ENCODE measurements at places on chromosomes 2 and 18.

DNA sequence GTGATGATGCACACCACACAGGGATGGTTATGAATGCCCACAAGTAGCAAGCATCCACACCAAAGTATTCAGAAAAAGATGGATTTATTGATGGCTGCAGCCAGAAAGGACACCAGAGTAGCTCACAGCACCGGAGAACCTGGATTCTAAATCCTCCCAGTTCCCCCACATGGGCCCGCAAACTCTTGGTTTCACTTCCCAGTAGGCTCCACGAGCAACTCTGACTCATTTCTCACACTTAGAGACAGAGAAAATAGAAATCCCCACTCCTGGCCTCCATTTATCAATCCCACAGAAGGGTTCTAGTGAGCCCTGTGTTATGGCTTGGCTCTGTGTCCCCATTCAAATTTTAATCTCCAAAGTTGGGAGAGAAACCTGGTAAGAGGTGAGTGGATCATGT is 426.7 kb upstream of the MYT1L start:
- peak; percentile 84 for DNase-seq

- DNase-seq, result no peak
Observed at GRCh38 chr2:37421686-37422085, 77.3 kb downstream of the QPCT start.

DNA sequence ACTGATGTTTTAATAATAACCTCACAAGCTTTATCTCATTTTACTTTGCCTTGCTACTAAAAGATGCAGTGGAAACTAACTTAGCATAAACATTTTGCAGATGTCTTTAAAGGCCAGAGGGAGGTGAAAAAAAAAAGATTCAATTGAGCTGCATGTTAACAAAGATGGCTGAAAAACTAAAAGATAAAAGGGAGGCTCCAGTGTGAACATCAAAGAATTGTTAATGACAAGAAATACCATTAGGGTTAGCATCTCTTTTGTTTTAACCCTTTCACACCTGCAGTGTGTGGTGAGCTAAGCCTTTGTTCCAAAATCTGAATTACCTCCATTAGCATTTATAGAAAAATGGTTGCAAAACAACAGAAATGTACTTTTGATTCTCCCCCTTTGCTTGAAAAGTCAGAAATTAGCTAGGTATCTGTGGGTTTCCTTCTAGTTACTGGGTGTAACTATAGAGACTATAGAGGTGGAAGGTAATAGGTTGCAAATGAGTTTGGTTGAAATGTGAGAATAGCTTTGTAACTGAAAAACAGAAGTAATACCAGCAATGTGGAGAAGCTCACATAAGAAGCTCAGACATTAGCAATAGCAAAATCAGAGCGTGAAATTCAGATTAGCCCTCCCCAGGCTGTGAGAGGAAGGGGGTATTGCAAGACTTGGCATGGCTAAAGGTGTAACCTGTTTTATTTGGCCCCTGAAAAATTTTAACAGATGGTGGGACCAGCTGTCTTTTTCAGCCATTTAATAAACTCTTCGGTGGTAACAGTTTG is 34.8 kb upstream of the SP5 start:
- no peak for DNase-seq

GRCh38 chr2:67709835-67710234 is 312.7 kb downstream of the ETAA1 start:
- DNase-seq, result no peak

- peak; percentile 75 for DNase-seq
Observed at GRCh38 chr2:99421469-99421868, 68.3 kb downstream of the REV1 start.

- no peak for DNase-seq
Observed at GRCh38 chr2:18903750-18904149, 314.4 kb upstream of the NT5C1B start.

GRCh38 chr2:23554054-23554697 is 169.2 kb downstream of the KLHL29 start:
- no peak for DNase-seq

GRCh38 chr2:219560037-219560892 is 11.1 kb downstream of the OBSL1 start:
- no peak for DNase-seq

DNA sequence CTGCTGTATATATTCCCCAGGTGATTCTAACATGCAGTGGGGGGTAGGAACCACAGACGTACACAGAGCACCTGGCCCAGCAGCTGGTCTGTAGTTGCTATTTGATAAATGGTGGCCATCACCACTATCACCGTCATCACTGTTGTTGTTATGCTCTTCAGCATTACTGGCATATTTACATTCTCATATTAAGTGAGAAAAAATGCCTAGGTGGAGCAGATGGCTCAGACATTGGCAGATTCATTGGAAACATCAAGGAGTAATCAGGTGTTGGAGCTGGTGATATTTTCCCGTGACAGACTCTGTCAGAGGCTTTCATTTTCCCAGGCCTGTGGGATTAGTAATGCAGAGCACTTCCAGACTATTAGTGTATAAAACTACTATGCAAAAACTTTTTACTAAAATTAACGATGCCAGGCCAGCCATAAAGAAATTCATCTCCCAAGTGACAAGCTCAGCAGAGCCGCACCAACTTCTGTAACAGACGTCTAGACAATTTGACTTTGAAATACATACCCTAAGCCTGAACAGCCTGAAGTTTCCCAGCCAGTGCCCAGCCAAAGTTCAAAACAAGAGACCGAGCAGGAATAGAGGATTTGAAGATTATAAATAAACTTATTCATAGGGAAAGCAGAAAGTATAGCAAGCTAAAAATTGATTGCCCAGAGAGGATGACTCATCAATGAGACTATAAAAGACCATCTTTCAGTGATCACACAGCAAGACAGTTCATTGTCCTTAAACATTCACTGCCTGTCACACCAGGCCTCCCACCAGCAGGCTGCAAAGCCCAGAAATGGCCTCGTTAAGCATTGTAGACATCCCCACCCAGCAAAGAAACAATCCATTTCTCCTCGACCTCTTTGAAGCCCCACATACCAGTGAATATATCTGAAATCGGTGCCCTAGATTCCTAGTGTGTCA is 247.4 kb upstream of the CHAC2 start:
- no peak for DNase-seq

- no peak for DNase-seq
Observed at GRCh38 chr18:22912835-22913234, 20.3 kb upstream of the RBBP8 start.

DNA sequence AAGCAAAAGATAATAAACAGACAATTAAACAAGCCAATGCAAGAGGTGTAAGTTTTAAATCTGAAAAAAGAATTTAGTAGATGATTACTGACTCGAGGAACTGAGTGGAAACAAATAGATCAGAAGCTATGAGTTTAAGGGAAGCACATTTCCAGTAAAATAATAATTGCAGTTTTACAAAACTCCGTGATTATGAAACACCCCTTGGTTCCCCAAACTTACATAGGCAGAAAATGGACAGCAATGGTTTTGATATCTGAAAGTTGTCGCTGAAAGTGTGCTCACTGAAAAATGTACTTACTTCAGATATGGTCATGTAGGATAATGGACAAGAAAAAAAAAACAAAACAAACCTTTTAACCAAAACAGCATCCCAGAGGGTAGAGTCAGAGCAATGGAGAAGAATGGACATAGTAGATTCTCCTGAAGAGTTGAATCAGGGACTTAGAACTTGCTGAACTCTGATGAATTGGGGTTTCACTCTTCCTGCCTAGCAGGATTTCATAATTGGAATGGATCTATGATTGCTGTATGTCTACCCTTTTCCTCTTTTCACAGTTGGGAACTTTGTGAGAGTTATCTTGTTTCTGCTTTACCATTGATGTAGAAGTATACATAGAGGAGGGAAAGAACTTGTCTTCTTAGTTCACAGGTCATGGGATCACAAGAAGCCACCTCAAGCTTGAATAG is 305.6 kb upstream of the ZEB2 start:
- DNase-seq, result peak; percentile 31

- DNase-seq, result no peak
Observed at GRCh38 chr2:188473306-188473705, 181.6 kb downstream of the GULP1 start.

GRCh38 chr2:176158186-176158591 is 1.1 kb downstream of the HOXD3 start:
- DNase-seq, result no peak

DNA sequence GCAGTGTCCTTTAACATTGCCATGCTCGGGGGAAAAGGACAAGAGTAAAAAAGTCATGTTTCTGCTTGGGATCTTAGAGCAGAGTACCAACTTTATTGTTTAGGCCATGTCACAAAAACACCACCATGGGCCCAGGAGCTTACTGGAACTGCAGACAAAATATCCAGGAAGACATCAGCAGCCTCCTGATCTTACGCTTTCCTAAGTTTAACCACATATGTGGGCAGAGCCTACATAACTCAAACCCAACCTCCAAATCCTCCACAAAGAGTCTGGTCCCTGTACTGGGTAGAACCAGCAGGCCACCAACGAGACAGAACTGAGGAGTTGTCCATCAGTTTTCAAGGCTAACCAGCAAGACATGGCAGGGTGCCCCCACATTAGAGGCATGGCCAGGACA is 10.3 kb downstream of the GALNT14 start:
- no peak for DNase-seq

- DNase-seq, result no peak
Observed at GRCh38 chr2:65390134-65390533, 42.3 kb downstream of the SPRED2 start.

DNA sequence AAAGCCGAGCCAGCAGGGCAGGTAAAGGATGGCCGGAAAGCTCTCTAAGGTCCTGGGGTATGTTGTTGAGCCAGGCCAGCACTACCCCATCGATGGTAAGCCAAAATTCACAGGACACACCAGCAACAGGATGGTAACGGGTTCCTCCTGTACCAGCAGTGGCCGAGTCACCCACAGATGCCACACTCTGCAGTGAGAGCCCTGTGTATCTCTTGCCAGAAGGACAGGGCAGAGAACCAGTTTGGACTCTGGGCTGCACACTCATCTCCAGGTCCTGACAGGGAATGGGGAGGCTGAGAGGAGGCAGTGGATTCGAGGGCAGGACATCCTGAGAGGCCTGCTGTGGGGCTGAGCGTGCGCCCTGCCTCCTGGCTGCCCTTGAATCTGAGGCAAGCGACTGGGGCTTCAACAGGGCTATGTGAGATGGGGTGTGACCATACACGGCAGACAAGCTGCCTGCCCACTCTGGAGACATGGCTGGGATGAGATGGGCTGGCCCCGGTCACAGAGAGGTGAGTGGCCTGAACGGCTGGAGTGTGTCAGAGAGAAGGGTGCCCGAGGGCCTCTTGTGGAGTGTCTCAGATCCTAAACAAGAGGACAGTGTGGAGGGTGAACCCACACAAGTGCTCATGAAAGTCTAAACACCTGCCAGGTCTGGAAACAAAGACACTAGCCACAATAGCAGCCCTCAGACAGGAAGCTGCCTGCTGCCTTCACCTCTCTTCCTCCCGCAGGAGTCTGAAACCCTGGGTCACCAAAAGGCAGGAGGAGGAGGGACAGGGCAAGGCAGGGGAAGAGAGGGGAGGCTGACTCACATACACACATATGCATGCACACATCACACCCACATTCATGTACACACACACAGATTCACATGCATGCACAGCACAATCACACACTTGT is 182.3 kb downstream of the LOXHD1 start:
- DNase-seq, result no peak

GRCh38 chr2:105449076-105449475 is 50.2 kb upstream of the FHL2 start:
- DNase-seq, result no peak

GRCh38 chr18:43422518-43422917 is 145.2 kb upstream of the SYT4 start:
- DNase-seq, result no peak

DNA sequence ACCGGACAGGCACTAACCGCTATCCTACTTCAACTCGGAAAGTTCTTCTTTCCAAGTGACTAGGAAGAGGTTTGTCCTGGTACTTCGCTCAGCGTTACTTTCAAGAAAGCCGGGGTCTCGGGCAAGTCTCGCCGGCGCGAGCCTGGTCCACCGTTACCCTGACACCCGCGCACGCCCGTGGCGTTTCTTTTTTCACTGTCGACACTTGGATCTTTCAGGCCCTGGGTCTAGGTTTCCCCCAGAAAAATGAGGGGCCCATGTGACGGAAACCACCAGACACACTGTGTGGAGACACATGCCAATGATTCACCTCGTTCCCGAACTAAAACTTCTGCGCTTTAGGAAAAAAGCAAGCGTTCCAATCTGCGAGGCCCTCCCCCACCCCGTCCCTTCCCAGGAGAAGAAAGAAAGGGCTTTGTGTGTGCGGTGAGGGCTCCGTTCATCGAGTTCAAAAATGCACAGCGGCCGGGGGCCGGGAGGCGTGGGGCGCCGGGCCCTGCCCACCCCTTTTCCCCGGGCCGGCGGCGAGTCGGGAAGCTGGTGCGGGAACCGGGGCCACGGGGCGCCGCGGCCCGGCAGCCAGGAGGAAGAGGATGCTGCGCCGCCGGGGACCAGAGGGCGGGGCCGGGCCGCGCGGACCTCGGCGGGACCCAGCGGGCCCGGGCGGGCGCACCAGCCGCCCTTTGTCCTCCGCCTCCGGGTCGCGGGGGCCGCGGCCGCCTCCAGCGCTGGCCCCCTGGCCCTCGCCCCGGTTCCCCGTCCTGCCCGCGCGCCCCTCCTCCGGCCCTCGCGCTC is 2.6 kb downstream of the ZNF521 start:
- no peak for DNase-seq

DNA sequence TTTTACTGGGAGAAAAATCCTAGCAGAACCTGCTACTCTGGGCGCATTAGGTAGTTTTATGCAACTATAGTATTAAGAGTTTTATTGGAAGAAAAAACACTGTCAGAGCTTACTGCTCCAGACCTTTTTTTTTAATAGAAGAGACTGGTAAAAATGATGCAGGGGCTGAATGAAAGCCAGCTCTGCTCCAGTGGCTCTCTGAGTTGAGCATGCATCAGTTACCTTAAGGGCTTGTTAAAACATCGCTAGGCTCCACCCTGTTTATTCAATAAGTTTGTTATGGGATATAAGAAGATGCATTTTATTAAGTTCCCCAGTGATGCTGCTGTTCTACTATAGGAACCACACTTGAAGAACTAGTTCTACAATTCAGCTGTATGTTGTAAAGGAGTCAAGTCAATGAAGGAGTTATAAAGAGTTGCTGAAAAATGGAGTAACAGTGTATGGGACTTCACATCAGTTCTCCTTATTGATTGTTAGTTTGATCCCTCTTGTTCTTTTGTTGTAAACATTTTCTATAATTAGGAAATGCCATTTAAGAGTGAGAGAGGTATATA is 13.2 kb downstream of the SNRPG start:
- no peak for DNase-seq

- no peak for DNase-seq
Observed at GRCh38 chr18:67261931-67262552, 254.5 kb downstream of the DSEL start.

DNA sequence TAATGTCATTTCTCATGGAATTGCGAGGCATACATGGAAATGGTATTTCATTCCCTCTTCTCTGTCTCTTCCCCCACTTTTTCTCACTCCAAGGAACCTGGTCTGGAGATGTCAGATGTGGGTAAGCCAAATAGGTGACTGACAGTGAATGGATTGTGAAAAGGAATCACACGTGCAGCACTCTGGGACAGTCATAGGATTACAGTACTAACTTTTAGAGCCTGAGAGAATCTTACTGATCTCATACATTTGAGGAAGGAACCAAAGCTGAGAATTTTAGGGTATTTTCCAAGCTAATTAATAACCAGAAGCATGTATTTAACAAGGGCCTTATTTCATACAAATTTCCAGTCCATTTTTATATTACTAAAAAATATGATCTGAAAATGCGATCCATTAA is 58.1 kb upstream of the ERBB4 start:
- DNase-seq, result no peak

- no peak for DNase-seq
Observed at GRCh38 chr2:12623051-12623450, 93.7 kb upstream of the TRIB2 start.

GRCh38 chr2:15152382-15152781 is 408.8 kb downstream of the NBAS start:
- peak; percentile 61 for DNase-seq

Data from MV-4-11 (cell line).